ENCODE measurements at places on chromosomes 4 and X.

GRCh38 chr4:65865489-65865888 lies 195.2 kb upstream of the EPHA5 start:
- no peak for DNase-seq

DNA sequence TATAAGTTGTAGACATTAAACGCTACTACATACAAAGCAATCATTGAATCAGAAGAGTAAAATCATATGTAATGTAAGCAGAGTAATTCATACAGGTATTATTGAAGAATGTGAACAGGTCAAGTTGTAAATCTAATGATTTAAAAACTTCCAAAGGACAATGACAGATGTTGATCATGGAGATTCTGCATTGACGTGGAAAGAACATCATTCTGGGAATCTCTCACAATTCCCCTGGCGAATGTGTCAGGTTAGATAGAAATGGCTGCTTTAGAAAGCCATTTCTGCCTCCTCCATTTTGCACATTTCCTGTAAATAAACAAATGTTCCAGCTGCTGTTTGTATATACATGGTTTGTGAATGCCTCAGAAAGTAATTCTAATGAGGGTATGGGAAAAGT lies 719.4 kb downstream of the ADGRL3 start:
- DNase-seq = peak; percentile 56

DNA sequence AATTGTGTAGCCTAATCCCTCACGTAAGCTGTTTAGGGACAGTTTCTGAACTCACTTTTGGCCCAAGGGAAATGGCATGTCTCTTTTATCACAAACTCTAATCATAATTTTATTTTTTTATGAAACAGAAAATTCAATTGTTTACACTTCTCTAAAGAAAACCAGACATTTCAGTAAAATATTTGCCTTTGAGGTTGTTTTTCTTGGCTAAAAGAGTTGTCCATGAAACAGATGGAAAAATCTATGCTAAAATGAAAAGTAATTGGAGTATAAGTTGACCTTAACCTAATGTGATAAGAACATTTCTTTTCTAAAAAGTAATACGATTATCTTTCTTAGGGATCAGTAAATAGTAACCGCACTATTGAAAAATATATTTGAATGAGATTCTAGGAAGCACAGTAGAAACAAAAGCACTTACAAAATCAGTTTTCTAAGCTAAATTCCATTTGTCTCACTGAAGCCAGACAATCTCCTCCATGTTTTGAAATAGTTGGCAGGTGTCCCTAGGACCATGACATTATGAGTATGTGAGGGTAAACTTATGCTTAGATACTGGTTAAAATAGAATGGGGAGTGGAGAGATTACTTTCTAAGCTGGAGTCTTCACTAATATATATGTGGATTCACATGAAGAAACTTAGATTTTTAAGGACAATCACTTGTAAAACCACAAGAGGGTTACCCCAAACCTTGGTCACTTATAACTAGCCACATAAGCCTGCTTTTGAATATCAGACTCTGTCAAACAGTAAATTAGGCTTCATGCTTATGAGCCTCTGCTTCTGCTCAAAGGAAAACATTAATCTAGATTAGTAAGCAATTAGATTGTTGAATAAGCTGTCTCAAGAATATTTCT lies 20.1 kb upstream of the TET2 start:
- no peak for DNase-seq

DNA sequence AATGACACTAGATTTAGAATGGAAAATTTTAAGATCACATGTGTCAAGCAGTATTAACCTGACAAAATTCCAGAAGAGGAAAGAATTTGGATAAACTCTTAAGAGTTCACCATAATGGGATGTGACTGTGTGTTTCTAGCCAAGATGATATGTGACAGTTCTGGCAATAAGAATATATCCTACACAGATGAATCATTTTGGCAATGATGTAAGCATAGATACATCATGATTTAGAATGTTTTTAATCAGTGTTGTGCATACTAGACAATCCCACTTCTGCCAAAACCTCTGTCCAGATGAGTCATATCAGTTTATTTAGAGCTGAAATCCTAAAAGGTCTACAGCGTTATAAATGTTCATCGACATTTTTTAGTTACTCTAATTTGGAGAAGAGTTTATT lies 48.8 kb downstream of the PTCHD1 start:
- DNase-seq = no peak

- DNase-seq = no peak
Observed at GRCh38 chr4:174154215-174154854, 129.1 kb downstream of the FBXO8 start.

GRCh38 chr4:150561143-150561737 lies 20.7 kb upstream of the MAB21L2 start:
- DNase-seq = no peak

DNA sequence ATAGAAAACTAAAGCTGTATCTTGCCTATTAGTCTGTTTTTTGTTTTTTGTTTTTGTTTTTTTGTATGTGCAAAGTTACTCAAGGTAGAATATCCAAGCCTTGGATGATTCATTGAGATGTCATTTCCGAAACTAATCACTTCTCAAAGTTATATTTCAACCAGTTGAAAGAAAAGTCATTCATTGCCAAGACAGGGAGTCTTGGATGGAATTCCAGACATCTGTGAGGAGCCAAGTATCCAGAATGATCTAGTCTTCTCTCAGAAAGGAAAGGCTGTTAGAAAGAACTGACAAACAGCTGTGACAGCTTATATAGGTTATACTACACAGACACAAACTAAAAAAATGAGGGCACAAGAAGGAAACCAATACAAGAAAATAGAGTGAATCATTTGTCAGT lies 141.1 kb upstream of the NDST3 start:
- no peak for DNase-seq

GRCh38 chr4:124018383-124019317 lies 622.1 kb downstream of the SPRY1 start:
- peak; percentile 75 for DNase-seq

- DNase-seq = no peak
Observed at GRCh38 chr4:177680308-177680707, 238.1 kb upstream of the AGA start.

DNA sequence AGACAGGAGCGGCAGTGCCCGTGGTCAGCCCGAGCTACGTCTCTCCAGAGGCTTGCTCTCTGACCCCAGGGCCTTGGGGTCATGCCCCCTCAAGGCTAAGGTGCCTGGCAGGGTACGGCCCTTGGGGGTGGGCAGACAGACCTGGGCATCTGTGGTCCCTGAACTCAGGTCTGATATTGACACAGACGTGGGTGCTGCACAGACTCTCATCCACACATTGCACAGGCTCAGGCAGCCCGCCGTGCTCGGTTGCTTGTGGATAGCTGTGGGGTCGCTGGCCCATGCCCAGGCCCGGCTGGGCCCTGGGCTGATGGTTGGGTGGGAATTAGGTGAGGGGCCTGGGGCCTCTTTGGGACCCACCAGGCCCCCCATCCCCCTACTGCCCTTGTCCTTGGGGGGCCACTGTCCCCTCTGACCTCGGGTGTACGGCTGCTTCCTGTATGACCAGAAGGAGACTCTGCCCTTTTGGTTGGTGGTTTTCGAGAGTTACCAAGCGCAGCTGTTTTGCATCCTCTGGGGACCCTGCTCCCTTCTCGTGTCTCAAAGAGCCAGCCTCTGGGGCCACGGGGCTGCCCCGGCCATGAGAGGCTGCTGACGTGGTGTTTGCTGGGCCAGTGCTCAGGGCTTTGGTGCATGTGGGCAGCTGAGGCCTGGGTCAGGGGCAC lies 10.1 kb downstream of the FGFRL1 start:
- DNase-seq = no peak

- no peak for DNase-seq
Observed at GRCh38 chr4:94032754-94033153, 174.9 kb upstream of the SMARCAD1 start.

GRCh38 chr4:155657985-155658680 lies 8.5 kb upstream of the GUCY1A1 start:
- DNase-seq = no peak

DNA sequence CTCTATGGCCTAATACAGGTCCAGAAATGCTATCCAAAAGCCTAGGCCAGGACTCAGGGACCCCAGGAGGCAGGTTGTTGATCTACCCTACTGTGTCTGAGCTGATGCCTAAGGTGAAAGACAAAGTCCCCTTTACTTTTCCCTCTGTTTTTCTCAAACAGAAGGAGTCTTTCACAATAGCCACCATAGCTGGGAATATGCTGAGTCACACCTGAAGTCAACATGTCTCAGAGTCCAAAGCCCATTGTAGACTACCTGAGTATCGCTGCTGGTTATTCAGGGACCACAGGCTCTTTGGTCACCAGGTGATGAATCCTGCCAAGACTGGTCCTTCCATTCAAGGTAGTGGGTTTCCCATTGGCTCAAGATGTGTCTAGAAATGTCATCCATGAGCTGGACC lies 562.2 kb downstream of the ACTRT1 start:
- DNase-seq = no peak

DNA sequence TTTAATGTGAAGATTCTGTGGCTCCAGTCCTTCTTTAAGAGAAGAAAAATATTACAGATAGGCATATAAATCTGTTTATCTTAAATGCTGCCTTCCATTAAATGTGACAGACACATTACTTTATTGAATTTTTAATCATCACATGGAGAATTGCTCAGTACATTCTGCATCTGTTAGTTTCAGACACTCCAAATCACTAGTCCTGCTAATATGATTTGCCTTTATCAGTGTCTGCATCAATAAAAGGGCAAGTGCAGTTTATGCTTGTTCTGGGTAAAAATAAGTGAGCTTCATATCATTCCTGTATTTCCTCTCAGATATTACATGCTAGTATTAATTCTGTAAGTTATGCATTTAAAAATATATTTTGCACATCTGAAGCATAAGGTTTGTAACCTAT lies 666.4 kb downstream of the TECRL start:
- no peak for DNase-seq

- no peak for DNase-seq
Observed at GRCh38 chr4:80007745-80008149, 65.3 kb downstream of the ANTXR2 start.

- no peak for DNase-seq
Observed at GRCh38 chr4:155241664-155242063, 33.2 kb downstream of the NPY2R start.

DNA sequence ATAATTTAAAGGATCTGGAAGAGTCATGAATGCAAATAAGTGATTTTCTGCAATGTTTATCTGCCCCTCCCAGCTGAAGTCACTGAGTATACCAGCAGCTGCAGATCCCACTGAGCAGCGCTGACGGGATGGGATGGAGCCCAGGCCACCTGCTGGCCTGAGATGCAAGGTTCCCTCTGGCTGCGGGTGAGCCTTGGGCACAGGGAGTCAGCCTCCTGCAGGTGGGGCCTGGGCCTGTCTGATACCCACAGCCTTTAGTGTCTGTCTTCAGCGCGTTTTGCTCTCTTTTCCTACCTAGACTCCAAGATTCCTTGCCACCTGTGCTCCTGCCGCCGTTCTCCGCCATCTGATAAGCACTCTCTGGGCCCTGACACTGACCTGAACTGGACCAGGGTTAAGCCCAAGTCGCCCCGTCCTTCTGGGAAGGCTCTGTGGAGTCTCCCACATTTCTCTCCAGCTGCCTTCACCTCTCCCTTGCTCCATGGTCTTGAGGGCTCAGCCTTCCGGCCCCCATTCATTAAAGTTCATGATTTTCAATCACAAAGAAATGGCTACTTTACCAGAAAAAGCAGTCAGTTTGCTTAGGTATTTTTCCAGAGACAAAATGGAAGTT lies 223.1 kb upstream of the FAT1 start:
- DNase-seq = no peak

DNA sequence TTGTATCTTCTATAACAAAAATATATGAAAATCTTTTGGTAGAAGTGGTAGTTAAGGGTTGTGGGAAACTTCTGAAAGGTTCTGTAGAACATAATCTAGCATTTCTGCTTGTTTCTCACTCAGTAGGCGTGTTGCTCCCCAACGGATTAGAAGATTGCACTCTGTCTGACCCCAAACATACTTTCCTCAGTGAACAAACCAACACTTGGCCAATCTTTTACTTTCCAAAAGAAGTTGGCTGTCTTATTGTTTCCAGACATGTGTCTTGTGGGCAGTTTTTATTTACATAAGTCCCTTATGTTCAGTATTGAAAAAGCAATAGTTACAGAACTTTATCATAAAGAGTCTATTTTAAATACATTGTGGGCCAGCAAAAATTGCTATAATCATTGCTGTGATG lies 312.8 kb upstream of the EPHA5 start:
- no peak for DNase-seq

DNA sequence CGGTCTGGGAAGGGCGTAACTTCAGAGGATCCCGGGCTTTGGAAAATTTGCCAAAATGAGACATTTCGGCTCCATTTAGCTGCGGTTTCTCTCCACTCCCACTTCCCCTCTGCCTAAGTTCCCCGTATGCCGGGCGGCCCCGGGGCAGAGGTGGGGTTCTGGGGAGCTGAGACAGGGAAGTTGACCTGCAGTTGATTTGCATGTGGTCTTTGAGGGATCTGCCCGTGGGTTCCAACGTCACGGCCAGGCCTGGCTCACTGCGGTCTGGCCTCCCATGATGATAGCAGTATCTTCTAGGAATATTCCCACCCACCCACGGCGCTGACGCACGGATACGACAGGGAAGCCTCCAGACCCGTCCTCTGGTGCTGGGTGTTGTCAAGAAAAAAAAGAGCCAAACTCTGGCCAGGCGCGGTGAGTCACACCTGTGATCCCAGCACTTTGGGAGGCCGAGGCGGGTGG lies 27.3 kb upstream of the CRLF2 start:
- no peak for DNase-seq

DNA sequence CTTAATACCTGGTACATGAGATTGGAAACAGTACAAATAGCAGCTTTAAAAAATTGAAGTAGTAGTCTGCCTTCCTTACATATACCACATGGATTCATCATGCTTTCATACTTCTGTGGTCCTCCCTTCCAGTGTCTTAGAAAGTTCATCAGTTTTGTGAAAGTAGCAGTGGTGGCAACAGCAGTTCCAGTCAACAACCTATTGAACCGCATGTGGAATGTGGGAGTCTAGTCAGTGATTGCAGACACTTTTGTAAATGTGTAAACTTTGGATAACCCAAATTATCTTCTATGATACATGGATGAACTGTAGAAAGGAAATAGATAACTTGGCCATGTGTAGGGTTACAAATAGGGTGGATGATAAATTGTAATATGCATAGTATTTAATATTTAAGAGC lies 34.1 kb downstream of the FNIP2 start:
- DNase-seq = no peak

DNA sequence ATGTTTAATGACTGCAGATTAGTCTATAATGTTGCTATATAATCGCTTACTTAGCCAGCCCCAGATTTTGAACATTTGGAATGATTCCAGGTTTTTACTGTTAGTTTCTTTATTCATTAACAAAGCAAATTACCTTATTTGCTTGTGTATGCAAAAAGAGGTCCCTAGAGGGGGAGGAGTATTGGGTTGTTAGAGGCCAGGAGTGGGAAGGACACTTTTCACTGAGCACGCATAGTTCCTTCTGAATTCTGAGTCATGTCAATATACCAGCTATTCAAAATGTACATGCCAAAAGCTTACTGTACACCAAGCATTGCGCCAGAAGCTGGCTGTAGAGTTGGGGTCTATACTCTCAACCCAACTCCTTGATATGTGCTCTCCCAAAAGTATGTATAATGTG lies 5.1 kb upstream of the DGAT2L6 start:
- no peak for DNase-seq

GRCh38 chrX:68835104-68835442 lies 6.3 kb downstream of the EFNB1 start:
- DNase-seq = no peak

GRCh38 chr4:108072300-108072699 lies 82.6 kb downstream of the HADH start:
- DNase-seq = peak; percentile 95

All from NCI-H1417 (cell line).